ENCODE measurements at places on chromosomes 1 and 21.

GRCh38 chr1:183470147-183470960 lies 1.9 kb upstream of the SMG7 start:
- peak; percentile 92 for DNase-seq

GRCh38 chr1:115655916-115656315 lies 14.1 kb downstream of the VANGL1 start:
- no peak for DNase-seq

DNA sequence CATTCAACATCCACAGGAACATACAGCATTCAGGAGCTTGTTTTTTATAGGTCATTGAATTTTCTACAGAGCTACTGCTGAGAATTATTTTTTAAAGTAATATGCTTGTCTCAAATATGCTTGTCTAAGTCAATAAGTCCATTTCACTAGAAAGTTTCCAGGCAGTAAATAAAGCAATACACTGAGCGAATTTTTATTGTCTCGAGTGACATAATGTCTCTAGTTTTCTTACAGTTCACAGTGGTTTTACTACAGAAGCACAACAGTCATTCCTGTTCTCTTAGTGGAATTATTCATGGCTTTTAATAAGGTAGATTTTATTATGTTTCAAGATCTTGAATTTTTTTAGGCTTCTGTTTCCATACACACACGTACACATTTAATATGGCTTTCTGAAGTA lies 83.8 kb downstream of the HS2ST1 start:
- DNase-seq, result no peak

GRCh38 chr1:79312438-79312837 lies 305.9 kb upstream of the ADGRL4 start:
- DNase-seq, result no peak

DNA sequence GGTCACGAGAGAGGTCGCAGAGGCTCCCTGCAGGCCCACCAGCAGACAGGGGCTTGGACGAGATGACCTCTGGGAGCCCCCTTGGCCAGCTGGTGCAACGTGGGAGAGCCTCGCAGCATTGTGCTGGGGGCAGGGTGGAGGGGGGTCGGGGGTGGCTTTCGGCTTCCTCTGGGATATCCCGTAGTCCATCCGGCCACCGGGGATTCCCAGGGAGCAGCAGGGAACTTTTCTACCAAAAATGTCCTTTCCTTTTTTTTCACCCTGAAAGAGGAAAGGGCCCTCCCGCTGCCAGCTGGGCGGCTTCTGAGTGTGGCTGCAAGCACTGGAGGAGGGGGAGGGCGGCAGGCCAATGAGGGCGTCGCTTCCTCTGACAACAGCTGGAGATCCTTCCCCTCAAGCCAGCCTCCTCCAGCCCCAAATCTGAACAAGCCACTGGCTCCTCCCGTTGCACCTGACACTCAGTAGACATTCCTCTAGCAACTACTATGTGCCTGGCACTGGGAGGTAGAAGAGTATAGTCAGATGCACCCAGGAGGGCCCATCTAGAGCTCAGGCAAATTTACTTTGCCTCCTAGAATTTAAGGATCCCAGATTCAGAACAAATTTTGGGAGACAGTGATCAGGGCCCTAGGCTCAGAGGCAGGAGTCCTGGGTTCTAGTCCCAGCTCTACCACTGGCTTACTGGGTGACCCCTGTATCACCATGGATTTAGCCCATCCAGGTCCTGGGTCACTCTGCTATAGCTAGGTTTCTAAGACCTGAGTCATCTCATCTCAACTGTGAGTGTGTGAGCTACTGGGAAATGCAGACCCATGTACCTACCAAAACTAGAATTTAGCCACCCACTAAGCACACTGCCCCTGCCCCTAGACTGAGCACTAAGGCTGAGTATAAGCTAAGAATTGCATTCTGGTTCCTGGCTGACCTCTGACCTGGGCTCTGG lies 2.7 kb downstream of the MOB3C start:
- peak; percentile 50 for DNase-seq

Data from Peyer's patch (tissue), 4 donors.